NCI-H524 (cell line): ENCODE measurements at places on chromosomes 4 and X.
A peak's percentile ranks its signal among the peaks of the same experiment; 100 is the strongest.

- no peak for DNase-seq
Observed at GRCh38 chr4:66791686-66792085, 753.6 kb downstream of the CENPC start.

DNA sequence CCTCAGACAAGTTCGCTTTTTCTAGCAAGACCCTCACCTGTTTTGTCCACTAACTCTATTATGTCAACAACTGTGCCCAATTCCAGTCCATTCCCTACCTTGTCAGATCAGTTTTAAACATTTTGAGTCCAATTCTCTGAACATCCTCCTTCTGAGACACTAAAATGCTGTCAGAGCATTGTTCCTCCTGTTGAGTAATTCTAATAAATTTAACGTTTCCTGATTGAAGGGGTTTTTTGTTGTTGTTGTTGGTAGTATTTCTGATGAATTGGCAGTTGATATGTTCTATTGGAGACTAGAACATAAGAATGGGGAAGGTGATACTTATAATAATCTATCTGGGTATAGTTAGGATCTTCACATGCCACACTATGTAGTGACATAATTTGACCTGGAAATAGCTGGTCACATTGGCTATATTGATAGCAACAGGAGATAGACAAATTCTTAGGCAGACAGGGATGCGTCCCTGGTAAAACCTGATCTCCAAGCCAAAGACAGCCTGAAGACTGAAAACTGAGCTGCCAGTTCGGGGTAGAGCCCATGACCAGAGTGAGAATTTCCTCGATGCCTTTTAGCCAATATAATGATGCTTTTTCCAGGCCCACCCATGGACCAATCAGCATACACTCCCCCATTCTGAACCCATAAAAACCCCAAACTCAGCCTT lies 12.4 kb upstream of the CXCL2 start:
- no peak for DNase-seq

DNA sequence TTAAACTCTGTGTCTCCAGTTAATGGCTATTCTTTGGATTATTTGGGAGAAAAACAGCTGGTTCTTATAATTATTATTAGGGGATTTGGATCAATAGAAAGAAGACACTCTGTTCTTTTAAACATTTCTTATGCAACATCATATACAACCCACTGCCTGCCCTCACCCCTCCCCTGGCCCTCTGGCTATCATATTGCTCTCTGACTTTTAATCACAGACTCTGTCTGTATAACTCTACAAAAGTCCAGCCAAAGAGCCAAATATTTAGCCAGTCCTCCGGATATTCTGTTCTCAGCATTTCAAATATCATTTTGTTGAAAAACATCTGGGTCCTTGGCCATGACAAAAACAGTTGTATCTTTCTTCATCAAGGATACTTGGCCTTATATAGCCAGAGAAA lies 19.0 kb upstream of the PACRGL start:
- no peak for DNase-seq

GRCh38 chr4:101019941-101020401 lies 327.4 kb downstream of the PPP3CA start:
- no peak for DNase-seq

- DNase-seq: no peak
Observed at GRCh38 chrX:153992180-153992579, 19.6 kb downstream of the TMEM187 start.

- DNase-seq: peak; percentile 50
Observed at GRCh38 chr4:173185847-173186510, 17.4 kb downstream of the GALNT7 start.

GRCh38 chrX:113300580-113300979 lies 459.9 kb upstream of the AMOT start:
- no peak for DNase-seq

- DNase-seq: peak; percentile 17
Observed at GRCh38 chrX:121655276-121655675, 607.9 kb downstream of the GLUD2 start.

DNA sequence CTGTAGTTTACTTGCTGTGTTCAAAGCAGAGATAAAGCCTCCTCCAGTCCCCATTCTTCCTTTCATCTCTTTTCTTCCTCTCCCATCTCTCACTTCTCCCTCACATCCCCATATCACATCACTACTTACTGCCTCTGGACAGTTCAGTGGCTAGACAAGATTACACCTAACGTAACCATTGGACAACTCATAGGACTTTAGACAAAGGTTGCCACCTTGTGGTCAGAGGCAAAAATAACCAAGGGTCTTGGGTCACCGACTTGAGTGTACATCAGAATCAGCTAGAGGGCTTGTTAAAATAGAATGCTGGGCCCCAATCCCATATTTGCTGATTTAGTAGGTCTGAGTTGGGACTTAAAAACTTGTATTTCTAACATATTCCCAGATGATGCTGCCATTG lies 109.3 kb upstream of the DGKK start:
- peak; percentile 48 for DNase-seq

- no peak for DNase-seq
Observed at GRCh38 chr4:119266153-119266552, 53.6 kb downstream of the USP53 start.

DNA sequence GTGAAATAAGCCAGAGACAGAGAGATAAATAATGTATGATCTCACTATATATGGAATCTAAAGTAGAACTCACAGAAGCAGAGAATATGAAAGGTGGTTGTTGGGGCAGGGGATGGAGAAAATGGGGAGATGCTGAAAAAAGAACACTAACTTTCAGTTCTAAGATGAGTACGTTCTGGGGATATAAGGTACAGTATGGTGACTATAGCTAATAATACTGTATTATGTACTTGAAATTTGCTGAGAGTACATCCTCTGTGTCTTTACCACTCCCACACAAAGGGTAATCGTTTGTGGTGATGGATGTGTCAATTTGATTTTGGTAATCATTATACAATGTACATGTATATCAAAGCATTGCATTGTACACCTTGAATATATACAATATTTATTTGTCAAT lies 6.6 kb downstream of the FBXL5 start:
- DNase-seq: no peak

GRCh38 chrX:121570072-121570841 lies 522.8 kb downstream of the GLUD2 start:
- no peak for DNase-seq

- DNase-seq: no peak
Observed at GRCh38 chr4:143618811-143619210, 81.7 kb downstream of the FREM3 start.

DNA sequence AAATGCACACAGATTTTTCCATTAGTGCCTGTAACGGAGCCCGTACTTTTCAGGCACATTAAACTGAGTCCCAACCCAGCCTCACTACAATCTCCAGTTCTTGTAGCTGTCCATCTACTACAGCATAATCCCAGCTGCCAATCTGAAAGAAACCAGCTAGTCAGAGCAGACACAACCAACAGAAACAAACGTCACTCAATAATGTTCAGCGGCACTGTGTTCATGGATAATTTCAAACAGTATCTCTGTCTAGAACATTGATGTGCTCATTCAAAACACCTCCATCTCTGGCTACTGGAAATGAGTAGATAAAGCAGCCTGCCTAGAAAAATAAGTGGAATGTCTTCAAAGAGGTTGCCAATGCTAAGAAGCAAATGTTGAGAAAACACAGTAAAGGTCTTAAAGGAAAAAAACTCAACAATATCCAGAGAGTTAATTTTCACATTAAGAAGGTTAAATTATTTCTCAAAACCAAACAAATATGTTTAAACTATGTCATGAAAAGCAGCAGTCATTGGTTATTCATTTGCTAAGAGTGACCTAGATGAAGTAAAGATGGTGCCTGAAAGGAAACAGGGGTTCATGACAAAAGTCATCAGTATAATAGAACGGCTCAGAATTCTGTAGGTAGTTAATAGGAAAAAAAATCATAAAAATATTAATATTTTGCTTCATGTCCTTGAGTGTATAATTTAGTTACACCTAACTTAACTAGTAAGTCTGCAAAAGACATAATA lies 245.1 kb upstream of the MAB21L2 start:
- DNase-seq: no peak

DNA sequence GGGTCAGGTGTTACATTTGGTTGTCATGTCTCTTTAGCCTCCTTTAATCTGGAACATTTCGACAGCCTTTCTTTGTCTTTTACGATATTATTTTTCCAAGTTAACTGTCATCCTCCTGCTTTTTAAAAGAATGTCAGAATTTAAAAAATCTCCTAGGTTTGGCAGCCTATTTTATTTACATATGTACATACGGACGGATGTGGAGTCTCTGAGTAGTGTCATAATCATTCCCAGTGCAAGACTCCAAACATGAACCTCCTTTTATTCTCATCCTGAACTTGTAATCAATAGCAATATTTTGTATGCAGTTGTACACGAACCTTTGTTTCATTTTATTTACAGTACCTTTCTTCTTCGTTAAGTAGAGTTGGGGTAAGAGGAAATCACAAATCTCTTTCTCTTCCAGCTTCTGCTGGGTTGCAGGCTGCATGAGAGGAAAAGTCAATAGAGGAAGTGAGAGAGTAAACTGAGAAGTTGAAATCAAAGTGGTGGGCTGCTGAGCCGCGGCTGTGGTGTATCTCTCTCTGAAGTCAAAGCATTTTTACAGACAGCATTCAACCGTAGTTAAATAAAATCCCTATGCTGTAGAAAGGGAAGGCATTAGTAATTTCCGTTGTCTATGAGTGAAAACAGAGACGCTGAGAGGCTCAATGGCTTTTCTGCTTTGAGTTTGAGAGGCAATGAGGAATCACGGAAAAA lies 53.9 kb upstream of the RPS6KA3 start:
- no peak for DNase-seq

DNA sequence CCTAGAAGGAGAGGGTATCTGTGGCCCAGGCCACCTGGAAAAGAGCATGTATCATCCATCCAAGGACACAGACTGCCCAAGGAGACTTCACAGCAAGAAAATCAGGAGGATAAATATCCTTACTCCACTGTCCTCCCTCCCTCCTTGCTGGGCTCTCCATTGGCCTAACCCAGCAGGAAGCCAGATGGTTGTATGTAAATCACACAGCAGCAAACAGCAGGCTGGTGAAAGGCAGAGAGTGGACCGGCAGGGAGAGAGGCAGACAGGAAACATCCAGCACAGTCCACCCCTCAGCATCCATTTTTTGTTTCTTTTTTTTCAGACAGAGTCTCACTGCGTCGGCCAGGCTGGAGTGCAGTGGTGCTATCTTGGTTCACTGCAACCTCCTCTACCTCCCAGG lies 17.5 kb downstream of the TXK start:
- peak; percentile 17 for DNase-seq

GRCh38 chrX:13864264-13864663 lies 47.4 kb upstream of the GPM6B start:
- DNase-seq: no peak

DNA sequence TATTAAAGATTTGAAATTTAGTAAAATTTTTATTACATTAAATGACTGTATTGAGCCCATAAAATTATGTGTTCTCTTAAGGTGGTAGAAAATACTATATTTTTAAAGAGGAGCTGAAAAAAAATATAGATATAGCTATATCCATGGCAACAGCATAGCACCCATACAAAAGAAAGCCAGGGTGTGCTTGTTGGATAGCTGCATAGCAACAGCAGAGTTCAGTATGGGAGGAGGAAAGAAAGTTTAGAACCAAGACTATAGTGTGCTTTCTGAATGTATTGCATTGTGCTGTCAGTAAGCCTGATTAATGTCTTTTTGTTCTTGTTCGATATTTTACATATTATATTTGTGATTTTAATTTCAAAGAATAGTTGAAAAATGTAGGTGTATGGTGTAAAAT lies 78.4 kb downstream of the GRID2 start:
- no peak for DNase-seq

- no peak for DNase-seq
Observed at GRCh38 chrX:10043386-10043785, 76.2 kb downstream of the CLDN34 start.

- DNase-seq: peak; percentile 92
Observed at GRCh38 chr4:140238351-140239056, 84.5 kb upstream of the MAML3 start.

DNA sequence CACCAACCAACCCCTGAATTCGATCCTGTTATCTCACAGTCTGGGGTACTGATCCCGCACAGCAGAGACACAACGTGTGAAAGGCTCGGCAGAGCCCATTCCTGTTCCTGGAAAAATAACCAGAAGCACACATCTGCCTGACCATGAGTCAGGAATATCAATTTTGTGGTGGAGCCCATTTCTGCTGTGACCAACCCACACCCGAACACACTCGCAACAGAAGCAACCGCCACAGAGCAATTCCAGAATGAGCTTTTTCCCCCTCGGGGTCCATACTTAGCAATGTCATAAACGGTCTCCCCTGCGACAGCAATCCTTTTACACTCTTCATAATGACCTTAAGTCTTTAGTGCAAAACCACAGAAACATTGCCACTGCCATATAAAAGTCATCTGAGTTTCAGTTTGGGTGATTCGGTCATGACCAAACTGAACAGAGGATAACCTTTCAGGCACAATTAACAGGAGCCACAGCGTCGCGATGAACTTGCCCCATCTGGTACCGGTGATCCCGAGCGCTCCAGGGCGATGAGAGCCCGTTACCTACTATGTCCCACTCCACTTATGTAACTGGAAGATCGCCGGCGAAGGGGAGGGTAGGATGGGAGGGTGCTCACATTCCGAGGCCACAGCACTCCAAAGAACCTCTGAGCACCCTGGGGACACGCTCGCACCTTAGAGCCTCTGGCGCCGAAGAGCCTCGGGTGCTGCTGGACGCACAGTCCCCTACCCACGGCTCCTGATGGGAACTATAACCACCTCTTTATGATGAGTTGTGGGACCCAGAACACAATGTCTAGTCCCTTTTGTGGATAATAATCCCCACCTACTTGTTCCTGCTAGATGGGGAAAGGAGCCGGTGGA lies 1.1 kb downstream of the MECP2 start:
- DNase-seq: peak; percentile 28
